ENCODE measurements at places on chromosomes 3 and 15. TPM values are rescaled to one million over a fixed set of nuclear protein-coding genes. Genes with fewer than 3 reads are reported as not detected.

ESYT3 gene
- polyA plus RNA-seq: 1.4 TPM

DNA sequence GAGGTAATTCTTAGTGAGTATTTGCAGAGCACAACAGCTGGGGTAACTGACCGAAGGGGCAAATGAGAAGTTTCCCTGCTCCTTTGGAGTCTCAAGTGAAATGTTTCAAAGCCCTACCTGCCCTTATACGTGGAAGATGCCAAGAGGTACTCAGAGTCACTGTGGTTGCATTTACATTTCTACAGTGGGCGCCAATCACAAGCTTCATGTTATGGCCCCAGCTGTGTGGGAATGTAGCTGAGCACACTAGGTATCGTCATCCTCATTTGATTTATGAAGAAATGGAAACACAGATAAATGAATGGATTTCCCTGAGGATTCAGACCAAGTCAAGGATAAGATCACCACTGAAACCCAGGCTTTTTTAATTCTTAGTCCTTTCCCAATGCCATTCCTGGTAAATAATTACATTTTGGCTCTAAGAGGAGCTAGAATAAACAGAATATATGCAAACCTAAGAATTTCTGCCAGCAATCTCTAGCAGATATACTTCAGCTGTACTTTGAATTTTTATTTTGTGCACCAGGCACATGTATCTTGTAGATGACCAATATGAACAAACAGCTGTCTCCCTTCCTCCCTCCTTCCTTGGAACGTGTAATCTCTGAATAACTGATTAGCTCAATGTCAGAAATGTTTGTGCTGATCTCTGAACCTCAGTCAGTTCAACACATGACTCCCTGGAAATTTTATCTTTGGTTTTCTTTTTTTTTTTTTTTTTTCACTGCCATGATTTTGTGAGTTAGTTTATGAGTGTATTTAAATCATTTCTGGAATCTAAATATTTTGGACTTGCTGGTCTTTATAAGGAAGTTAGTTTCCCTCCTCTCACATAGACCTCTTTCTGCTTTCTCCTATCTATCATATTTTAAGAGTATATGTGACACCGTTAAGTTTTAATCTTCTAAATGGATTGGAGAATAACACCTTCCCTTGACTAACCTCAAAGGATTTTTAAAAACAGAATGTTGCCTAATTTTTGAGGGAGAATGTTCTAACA is 69.2 kb downstream of the MAP2K5 start:
- DNase-seq: peak; percentile 90

- no peak for DNase-seq
Measured at GRCh38 chr3:133620066-133620784, 41.5 kb downstream of the TOPBP1 start.

ACKR4 gene
- polyA plus RNA-seq: 24.4 TPM

TJP1 gene
- 31.1 TPM for polyA plus RNA-seq

DNA sequence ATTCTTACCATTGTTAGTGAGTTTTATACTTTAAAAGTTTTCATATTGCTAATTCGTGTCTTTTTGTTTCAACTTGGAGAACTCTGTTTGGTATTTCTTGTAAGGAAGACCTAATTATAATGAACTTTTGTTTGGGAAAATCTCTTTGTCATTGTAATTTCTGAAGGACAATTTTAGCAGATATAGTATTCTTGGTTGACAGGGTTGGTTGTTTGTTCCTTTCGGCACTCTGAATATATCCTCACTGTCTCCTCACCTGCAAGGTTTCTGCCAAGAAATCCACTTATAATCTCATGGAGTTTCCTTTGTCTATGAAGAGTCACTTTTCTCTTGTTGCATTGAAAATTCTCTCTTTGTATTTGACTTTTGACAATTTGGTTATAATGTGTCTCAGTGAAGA is 225.2 kb upstream of the NR2E3 start:
- DNase-seq: no peak

DNA sequence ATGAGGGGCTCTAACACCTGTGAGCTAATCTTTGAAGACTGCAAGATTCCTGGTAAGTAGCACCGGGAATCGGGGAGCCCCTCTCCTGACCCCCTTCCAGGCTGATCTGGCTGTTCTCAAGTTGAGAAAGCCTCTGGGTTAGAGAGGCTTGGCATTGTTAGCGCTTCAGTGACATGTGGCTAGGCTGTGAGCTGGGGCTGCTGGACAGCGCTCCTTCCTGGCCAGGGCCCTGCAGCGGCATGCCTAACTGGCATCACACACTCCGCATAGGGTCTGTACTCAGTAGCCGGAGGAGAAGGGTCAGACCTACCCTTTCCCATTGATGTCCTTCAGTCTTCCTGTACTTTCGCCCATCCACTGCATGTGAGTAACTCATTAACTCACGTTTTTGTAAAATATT is 7.4 kb downstream of the IVD start:
- DNase-seq: no peak

TMCC1 gene
- 9.0 TPM for polyA plus RNA-seq

RHOV gene
- 1.9 TPM for polyA plus RNA-seq

- DNase-seq: no peak
Measured at GRCh38 chr3:143628971-143629370, 219.3 kb downstream of the SLC9A9 start.

- no peak for DNase-seq
Measured at GRCh38 chr3:28575100-28575745, 226.6 kb upstream of the AZI2 start.

CLDN18 gene
- polyA plus RNA-seq: 0.27 TPM

PLA2G4D gene
- 0.22 TPM for polyA plus RNA-seq

DNA sequence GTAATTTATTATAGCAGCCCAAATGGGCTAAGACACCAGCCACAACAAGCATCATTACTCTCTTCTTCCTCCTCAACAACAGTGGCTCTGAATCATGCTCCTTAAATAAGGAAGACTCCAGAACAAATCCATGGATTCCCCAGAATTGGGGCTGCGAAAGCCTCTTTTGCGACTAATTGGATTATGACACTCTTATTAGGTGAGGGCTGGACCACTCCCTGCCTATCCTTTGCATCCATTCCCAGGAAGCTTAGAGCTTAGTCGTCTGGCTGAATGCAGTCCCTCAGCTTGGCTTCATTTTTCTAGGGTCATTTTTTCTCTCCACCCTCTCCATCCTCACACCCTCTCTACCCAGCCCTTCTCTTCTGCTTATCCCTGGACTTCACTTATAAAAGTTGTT is 227.7 kb downstream of the ZNF621 start:
- DNase-seq: no peak

DNA sequence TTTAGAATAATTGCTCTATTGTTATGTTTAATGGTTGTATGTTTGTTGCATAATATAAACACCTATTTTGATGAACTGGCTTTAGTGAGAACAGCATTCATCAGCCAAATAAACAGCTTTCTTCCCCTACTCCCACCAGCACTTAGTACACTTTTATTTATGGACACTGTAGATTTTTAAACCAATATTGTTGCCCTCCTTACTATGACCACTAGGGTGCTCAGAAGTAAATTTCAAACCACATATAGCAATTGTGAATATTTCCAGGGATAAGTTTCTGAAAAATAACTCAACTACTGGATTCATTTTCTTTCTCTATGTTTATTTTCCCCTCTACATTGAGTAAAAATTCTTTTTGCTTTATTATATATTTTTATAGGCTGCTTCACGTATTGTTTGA is 84.7 kb upstream of the PTX3 start:
- DNase-seq: no peak

DNA sequence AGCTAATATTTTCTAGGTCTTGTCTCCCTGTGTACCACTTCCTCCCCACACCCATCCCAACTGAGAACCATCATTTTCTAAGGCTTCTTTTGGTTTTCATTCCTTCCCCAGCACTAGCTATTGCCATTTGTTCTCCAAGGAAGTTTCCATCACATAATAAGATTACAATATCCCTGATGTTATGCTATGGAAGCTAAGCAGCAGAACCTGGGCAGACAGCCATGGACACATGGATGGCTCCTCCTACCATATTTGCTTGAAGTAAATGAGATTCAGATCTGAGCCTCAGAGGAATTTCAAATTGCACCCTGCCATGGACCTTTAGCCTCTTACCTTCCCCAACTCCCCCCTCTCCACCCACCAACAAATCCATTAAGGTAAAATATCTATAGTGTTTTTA is 31.5 kb downstream of the GASK1A start:
- no peak for DNase-seq

UBE2E2 gene
- polyA plus RNA-seq: 8.6 TPM

CKMT1B gene
- polyA plus RNA-seq: 12.7 TPM

- DNase-seq: peak; percentile 0
Measured at GRCh38 chr3:23324745-23325144, 121.6 kb downstream of the UBE2E2 start.

DNA sequence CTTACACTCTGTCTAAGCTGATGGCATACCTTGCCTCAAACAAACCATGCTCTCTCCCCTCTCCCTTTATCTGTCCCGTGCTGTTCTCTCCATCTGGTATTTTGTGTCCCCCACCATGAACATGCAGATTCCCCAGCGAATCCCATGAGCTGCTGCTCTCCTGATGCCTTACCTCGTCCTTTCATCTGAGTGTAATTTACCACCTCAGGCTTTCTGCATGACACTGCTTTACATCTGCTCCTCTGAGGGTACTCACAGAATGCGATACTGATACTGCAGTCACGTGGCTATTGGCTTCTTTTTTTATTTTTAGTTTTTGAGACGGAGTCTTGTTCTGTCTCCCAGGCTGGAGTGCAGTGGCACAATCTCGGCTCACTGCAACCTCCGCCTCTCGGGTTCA is 341.7 kb downstream of the PTPRG start:
- DNase-seq: no peak

RASGRP1 gene
- 0.45 TPM for polyA plus RNA-seq

DNA sequence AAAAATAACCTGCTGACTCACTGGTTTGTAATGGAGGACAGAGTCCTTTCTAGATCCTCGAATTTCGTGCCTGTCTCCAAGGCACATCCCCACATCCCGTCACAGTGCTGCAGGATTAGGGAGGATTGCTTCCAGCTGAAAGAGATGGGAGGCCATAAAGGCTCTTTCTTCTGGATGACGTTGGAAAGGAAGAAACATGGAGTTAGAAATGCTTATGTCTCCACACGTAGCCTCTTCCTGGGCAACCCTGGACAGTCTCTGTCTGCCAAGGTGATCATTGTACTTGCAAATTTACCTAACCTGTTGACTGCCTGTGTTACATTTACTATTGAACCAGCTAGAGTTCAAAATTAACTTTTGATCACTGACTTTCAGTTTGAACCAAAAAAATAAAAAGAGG is 27.6 kb upstream of the VILL start:
- DNase-seq: no peak

DNA sequence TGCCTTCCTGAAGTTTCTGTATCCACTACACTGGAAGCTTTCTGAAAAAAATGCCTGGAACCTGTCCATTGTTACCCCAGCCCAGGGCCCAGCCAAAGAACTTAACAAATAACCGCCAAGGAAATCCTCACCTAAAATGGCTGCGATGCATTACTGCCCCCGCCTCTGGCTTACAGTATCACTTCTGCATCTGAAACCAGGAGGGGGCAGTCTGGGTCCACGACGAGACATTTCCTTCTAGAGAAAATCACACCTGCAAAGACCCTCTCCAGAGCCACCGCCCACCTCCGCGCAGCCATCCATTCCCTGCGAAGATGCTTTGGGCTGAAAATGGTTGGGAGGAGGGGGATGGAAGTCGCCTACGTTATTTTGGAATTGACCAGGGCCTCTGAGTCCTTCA is 22.4 kb upstream of the CELF6 start:
- DNase-seq: no peak

DNA sequence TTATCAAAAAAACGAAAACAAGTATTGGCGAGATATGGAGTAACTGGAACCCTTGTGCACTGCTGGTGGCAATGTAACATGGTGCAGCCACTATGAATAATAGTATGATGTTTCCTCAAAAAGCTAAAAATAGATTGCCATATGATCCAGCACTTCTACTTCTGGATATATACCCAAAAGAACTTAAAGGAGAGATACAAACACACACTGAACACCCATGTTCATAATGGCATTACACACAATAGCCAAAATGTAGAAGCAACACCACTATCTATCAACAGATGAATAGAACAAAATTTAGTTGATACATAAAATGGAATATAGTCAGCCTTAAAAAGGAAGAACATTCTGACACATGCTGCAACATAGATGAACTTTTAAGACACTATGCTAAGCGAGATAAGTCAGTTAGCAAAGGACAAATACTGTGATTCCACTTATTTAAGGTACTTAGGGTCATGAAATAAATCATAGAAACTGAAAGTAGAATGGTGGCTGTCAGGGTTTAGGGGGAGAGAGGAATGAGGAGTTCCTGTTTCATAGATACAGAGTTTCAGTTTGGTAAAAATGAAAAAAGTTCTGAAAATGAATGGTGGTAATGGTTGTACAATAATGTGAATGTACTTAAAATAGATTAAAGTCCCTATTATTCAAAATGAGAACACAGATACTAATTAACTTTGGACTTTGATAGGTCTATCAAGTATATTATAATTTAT is 59.4 kb upstream of the IMPG2 start:
- peak; percentile 10 for DNase-seq

- DNase-seq: no peak
Measured at GRCh38 chr3:123169492-123169929, 32.2 kb upstream of the SEC22A start.

DNA sequence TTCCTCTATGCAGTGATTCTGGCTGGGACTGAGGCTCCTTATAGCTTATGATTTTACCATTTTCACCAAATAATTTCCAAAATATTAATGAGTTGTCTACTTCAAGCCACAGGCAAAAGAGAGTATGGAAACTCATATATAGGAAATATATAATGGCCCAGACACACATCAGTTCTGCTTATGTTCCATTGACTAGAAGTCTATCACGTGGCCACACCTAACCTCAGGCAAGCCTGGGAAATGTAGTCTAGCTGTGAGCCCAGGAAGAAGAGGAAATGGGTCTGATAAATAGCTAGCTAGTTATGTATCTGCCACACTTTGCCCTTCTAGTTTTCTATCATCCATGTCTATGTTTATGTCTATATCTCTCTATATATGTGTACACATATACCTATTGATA is 195.1 kb downstream of the OTOL1 start:
- DNase-seq: no peak

- DNase-seq: no peak
Measured at GRCh38 chr15:65198571-65198970, 12.7 kb downstream of the CILP start.

GRCh38 chr15:81492969-81493645 is 119.1 kb upstream of the TMC3 start:
- no peak for DNase-seq

- DNase-seq: no peak
Measured at GRCh38 chr15:93217343-93217742, 128.3 kb upstream of the RGMA start.

- DNase-seq: no peak
Measured at GRCh38 chr3:59873576-59874230, 823.9 kb upstream of the CFAP20DC start.

DNA sequence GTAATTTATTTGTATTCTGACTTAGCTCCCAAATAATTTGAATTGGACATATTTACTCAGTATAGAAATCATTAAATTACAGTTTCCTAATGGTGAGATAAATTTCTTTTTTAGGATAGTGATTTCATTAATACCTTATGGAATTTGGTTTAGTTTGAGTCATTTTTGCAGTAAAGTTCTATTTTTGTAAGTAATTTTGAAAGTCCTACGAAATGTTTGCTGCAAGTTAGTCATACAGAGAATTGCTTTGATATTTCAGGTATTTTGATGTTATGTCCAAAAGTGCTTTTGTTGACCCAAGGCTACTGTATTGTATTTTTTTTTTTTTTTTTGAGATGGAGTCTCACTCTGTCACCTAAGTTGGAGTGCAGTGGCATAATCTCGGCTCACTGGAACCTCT is 41.7 kb downstream of the TCF12 start:
- DNase-seq: no peak

GRCh38 chr3:140097874-140098635 is 163.1 kb downstream of the CLSTN2 start:
- no peak for DNase-seq
